ENCODE measurements at places on chromosomes 13 and 19. TPM values are rescaled to one million over a fixed set of nuclear protein-coding genes. Genes with fewer than 3 reads are reported as not detected.

DNA sequence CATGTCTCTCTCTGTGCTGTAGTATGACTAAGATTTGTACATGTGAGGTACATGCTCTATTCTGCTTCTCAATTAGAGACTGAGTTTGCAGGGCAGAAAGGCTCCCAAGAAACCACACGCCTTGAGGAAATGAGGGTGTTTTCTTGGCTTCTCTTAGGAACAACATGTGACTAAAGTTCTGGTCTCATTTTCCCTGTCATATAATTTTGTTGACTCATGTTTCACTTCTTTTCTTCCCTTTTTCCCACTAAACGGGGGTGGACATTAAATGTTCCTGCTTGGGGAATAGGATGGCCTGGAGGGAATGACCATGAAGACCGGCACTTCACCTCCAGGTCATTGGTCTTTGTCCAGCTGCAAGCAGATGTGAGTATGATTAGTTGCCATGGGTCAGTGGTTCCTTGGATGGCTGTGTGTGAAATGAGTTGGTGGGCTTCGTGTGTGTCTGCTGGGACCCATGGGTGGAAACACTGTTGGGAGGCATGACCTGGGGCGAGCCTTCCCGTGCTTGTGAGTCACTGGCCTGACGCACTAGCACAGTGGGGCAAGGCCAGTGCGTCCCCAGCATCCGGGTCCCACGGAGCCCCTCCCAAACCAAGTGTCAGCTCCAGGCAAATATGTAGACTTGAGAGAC, 56.6 kb downstream of the COL4A1 start:
- DNase-seq = no peak

GRCh38 chr13:108560093-108560492, 69.3 kb upstream of the MYO16 start:
- no peak for DNase-seq

DNA sequence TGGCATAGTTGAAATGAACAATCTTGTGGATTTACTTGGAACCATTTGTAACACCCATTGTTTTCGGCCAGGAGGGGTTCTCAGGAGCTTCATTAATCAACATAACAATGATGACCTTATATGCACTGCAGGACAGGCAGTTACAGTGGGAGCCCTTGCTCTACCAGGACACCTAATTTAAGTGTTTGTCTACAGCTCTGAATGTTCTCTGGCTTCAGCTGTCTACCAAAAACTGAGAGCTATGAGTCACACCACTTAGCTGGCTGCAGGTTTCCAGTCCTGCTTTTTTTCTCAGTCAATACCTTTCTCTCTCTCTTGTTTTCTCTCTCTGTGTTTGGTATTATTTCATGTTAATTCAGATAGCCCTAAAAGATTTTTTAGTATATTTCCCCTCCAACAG, 105.4 kb upstream of the MBNL2 start:
- DNase-seq = no peak

DNA sequence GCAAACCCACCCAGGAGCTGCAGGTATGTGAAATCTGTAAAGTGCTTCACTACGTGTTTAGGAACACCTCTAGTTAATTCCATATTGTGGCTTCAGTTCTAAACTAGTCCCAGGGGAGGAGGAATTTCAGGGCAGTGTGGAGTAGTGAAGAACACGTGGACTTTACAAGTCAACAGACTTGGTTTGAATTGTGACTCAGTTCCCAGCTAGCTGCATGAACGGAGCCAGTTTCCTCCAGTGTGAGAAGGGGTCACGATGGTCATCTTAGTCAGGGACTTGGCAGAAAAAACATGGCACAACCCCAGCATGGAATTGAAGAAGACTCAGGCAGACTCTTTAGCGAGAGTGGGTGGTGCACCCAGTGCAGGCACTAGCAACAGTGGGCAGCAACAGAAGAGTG, 175.7 kb upstream of the UBL3 start:
- no peak for DNase-seq

DNA sequence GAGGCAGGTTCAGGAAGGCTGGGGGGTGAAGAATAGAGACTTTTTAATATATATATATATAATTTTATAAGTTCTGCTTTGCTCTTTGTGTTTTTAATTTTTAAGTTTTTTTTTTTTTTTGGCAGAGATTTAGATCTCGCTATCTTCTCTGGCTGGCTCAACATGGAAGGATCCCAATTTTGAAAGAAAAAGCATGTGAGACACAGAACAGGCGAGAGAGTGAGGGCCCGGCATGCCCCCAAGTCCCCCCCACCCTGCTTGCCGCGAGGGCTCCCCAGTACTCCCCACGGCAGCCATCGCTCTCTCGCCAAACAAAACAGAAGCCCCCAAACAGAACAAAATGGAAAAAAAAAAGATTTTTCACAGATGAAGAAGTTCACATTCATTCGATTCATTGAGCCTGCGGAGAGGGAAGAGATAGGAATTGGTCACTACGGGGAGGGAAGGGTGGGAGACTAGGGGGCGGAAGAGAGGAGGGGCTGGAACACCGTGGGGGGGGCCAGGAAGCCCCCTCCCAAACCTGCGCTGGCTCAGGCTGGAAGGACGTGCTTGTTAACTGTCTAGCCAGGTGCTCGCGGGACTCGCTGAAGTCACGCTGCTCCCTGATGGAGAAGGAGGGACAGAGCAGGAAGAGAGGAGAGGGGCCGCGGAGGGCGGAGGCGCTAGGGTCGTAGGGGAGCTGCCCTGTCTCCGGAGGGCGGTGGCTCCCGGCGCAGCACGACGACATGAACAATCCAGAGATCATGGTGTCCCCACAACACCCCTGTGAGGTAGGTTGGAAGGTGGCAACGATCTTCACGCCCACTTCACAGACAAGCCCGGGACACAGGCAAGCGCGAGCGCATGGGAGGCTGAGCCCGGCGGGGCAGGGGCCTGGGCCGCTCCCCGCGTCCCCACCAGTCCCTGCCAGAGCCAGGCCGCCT, 10.6 kb downstream of the KHSRP start:
- no peak for DNase-seq

GRCh38 chr13:30371649-30372265, 50.5 kb upstream of the UBE2L5 start:
- no peak for DNase-seq

DNA sequence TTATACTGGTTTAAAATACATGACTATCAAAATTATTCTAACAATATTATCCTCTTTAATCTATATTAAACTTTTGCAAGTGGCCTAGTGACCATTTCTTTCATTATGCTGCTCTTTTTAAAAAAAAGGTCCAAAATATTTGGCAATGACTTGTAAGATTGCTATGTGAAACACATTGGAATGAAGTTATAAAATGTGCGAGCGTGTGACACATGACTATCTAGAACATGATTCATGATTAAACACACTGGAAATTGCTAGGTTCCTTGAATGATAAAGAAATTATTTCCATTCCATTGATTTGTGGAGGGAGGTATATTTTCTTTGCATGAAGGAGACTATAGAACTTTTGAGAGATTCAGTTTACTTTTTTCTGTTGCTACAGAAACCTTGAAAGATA, 739.1 kb downstream of the DIAPH3 start:
- no peak for DNase-seq

DNA sequence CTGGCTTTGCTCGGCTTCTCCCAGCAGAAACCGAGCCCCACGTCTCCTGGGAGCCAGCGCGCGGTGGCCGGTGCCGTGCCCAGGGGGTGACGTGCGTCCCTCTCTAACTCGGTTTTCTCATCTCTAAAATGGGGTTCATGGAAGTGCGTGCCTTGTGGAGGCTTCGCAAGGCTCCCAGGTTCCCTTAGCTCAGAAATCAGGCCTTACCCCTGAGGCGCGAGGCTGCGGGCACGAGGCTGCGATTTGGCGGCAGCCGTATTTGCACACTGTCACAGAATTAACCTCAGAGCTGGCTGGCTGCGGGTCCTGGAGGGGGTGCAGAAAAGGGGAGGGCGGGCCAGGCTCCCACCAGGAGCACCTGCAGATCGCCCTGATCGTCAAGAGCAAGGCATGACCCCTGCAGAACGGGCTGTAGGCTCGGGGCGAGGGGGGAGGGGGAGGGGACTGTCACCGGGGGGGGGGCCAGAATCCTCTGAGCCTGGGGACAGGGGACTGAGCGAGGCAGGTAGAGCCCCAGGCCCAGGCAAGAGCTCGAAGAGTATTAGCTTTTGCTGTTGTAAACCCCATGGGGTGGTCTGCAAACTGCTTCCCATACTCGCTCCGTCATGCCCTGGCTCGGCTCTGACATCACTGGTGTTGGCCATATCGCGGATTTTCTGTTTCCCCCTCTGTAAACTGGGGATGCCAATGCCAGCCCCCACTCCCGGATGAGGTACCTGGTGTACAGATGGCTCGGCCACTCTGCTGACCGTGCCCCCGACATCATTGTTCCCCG, 62.2 kb downstream of the CCNE1 start:
- DNase-seq = no peak

DNA sequence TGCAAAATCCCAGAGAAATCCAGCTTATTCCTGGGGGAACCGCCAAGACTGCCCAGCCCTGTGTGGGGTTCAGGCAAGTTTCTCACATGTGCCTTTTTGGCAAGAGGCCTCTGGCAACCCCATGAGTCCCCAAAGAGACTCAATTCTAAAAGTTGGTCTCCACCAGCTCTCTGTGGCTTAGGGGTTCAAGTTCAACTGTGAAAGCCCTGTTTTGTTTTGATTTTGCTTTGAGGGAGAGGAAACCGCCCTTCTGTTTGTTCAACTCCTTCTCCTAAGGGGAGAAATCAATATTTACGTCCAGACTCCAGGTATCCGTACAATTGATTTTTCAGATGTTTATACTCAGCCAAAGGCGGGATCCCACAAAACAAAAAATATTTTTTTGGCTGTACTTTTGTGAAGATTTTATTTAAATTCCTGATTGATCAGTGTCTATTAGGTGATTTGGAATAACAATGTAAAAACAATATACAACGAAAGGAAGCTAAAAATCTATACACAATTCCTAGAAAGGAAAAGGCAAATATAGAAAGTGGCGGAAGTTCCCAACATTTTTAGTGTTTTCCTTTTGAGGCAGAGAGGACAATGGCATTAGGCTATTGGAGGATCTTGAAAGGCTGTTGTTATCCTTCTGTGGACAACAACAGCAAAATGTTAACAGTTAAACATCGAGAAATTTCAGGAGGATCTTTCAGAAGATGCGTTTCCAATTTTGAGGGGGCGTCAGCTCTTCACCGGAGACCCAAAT, 583 bp upstream of the LDLR start:
- DNase-seq = no peak

- no peak for DNase-seq
Measured at GRCh38 chr13:20221772-20222171, 10.3 kb downstream of the GJB6 start.

DNA sequence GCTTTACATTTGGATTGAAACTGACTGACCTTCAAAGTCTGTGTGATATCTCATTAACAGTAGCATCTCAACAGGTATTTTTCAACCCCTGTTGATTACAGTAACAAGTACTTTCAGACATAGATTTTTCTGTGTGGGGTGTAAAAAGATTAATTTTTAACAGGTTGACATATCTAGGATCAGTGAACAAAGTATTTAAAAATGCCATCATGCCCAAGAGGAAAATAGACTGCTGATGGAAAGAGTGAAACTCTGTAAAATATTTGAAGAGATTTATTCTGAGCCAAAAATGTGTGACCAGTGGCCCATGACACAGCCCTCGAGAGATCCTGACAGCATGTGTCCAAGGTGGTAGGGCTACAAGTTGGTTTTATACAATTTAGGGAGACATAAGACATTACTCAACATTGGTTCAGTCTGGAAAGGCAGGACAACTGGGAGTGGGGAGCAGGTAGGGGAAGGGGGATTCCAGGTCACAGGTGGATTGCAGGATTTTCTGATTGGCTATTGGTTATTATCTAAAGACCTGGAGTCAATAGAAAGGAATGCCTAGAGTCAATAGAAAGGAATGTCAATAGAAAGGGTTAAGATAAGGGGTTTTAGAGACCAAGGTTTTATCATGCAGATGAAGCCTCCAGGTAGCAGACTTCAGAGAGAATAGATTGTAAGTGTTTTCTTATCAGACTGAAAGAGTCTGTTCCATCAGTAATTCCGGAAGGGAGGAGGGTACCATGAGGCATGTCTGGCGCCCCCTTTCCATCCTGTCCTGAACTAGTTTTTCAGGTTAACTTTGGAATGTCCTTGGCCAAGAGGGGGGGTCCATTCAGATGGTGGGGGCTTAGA, 29.1 kb downstream of the TNFRSF19 start:
- no peak for DNase-seq

DNA sequence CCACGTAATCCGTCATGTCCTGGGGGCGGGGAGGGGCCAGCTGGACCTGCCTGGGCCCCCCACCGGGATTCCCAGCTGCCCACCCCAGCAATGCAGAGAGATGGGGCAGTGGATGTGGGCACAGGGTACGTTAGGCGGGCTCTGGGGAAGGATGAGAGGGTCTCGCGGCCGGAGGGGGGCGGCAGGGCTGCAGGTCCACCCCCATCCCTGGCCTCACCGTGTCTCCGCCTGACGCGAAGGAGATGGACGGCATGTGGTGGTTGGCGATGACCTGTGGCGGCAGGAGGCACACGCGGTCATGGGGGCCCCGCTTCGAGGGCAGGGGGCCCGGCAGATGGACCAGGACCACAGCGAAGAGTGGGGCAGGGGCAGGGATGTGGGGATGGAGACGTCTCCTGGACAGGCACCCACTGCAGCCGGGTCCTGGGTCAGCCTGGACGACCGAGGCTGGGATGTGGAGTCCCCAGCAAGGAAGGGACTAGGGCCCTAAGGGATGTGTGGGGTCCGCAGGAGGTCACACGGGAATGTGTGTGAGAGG, 24.4 kb downstream of the SHC2 start:
- no peak for DNase-seq

- no peak for DNase-seq
Measured at GRCh38 chr13:46855166-46855565, 41.7 kb downstream of the HTR2A start.

GRCh38 chr19:18204394-18205199, 755 bp upstream of the RAB3A start:
- DNase-seq = no peak

The C1QTNF9B gene
- 1.1 TPM for total RNA-seq

The ADAMTSL5 gene
- 1.7 TPM for total RNA-seq

The ATP4A gene
- total RNA-seq = 0.86 TPM

The SMIM44 gene
- not detected for total RNA-seq

The LILRB4 gene
- 5.7 TPM for total RNA-seq
